Large intestine (tissue), 12 donors: ENCODE measurements at places on chromosomes 3 and 15.

- H3K27ac ChIP-seq: no peak overlapping the region
- no peaks in the 10 kb centered on the region for H3K4me1 ChIP-seq
- peaks cover 6% of the 10 kb centered on the region for H3K36me3 ChIP-seq
- no peaks in the 10 kb centered on the region for H3K27me3 ChIP-seq
- DNase-seq: no peak
These were observed 50.8 kb downstream of the CRYBG3 start for GRCh38 chr3:97872525-97873042.

DNA sequence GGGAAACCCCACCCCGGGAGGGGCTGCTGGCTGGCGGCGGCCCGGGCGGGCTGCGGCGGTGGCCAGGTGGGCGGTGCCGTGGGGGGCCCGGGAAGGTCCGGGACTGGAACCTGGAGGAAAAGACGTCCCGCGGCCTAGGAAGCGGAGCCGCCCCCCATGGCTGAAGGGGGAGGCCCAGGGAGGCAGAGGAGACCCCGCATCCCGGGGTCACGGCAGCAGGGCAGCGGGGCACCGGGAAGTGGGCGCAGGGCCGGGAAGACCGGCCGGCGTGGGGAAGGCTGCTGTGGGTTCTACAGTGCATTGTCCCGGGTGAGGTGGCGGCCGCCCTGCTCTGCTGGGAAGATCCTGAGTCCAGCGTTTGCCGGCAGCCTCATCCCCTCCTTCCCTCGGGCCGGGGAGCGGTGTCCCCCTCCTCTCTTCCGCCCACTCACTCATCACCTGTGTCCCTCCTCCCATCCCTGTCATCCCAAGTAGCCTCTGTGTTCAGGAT, 525 bp upstream of the FSTL1 start:
- no peak for DNase-seq
- peaks cover 53% of the 10 kb centered on the region for H3K27me3 ChIP-seq
- H3K27ac ChIP-seq: peak overlapping the region; percentile 38
- H3K36me3 ChIP-seq: no peaks in the 10 kb centered on the region

DNA sequence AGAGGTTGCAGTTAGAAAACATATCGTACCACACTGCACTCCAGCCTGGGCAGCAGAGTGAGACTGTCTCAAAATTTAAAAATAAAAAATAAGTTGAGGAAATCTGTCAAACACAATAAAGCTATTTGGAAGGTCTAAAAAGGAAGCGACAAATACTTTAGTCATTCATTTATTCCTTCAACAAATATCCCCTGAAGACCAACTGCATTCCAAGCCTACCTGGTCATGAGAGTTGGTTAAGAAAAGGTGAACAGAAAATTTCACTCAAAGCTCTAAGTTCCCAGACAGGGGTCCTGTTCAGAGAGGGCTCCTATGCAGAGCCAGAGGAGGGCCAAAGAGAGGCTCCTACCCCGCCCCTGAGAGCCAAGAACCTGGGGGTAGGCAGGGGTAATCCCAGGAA, 15.4 kb upstream of the PRKAR2A start:
- no peak overlapping the region for H3K4me3 ChIP-seq
- DNase-seq: no peak
- H3K4me1 ChIP-seq: no peaks in the 10 kb centered on the region
- peaks cover 21% of the 10 kb centered on the region for H3K36me3 ChIP-seq

DNA sequence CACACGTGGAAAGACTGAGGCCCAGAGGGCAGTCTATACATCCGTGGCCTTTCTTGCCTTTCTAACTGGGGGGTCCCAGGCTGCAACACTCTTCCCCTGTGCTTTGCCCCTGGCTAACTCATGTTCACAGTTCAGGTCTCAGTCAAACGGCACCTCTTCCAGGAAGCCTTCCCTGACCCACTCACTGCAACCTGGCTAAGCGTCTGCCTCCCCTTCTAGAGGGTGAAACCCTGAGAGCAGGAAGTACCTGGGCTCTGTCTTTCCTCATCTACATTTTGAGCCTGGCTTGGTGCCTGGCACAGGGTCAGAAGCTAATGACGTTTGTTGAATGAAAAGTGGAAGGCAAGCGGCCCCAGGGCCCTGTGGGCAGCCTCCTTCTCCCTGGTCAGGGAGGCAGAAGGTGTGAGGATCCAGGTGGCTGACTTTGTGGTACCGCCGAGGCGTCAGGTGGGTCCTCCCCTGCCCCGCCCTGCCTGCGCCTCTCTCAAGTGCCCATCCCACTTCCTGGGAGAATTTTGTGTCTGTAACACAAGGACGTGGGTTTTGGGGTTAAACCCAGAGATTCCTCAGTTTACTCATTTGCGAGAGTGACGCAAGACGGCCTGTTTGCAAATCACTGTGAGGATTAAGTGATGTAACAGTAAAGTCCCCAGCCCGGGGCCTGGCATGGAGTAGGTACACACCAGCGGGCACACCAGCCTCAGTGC, 32.1 kb downstream of the DNASE1L3 start:
- no peak for DNase-seq
- no peaks in the 10 kb centered on the region for H3K27me3 ChIP-seq
- H3K4me3 ChIP-seq: no peak overlapping the region
- H3K36me3 ChIP-seq: no peaks in the 10 kb centered on the region
- peaks cover 44% of the 10 kb centered on the region for H3K4me1 ChIP-seq

DNA sequence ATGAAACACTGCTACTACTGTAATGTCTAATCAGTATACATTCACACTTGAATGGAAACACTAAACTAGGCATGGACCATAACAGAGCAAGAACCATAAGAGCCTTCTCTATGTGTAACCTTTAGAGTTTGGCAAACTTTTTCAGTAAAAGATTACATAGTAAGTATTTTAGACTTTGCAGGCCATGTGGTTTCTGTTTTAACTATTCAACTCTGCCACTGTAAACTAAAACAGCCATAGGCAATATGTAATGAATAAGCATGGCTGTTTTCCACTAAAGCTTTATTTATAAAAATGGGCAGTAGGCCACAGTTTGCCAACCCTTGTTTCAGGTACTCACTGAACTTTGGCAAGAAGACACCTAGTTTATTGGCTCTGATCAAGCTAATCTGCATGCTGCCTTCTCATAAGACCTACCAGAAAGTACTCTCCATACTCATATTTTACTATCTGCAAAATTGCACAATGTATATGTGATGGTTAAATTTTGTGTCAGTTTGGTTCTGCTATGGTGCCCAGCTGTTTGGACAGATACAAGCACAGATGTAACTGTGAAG, 46.0 kb downstream of the UACA start:
- H3K4me3 ChIP-seq: no peak overlapping the region
- peak; percentile 33 for DNase-seq
- no peak overlapping the region for H3K27ac ChIP-seq
- no peaks in the 10 kb centered on the region for H3K27me3 ChIP-seq
- peaks cover 25% of the 10 kb centered on the region for H3K4me1 ChIP-seq

GRCh38 chr3:18791182-18791581, 357.1 kb upstream of the KCNH8 start:
- no peak for DNase-seq
- H3K4me3 ChIP-seq: no peak overlapping the region
- H3K27me3 ChIP-seq: no peaks in the 10 kb centered on the region
- H3K4me1 ChIP-seq: no peaks in the 10 kb centered on the region

DNA sequence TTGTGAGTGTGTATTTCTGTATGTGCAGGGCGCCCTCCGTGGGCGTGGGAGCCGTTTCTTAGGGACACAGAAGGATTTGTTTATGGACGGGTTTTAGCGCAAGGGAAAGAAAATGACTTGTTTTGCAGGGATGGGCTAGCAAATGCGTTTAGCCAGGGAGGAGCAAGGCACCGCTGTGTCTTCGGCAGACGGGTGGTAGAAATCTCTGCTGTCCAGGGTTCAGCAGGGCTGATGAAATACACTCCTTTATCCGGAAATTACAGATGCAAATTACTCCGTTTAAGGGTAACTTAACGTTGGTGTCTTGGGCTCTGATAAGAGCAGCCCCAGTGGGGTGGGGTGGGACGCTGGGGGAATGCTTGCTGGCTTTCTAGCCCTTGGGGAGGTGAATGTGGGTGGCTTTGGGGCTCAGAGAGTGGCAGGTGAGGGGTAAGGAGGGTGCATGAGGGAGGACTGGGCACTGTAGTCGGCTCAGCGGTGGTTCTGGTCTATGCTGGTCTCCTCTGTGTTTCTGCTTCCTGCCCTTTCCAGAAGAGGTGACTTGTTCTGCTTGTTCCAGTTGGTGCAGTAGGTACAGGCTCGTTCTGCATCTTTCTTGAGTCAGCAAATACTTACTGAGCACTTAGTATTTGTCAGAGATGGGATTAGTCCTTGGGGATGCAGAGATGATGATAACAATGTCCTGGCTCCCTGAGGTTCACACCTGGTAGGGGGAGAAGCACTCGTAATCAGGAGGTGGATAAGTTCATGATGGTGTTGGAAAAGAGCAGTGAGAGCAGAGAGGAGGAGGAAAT, 954 bp downstream of the SV2B start:
- peak overlapping the region; percentile 30 for H3K4me3 ChIP-seq
- no peaks in the 10 kb centered on the region for H3K4me1 ChIP-seq
- H3K27me3 ChIP-seq: peaks cover 69% of the 10 kb centered on the region
- DNase-seq: no peak
- H3K27ac ChIP-seq: no peak overlapping the region
- H3K36me3 ChIP-seq: no peaks in the 10 kb centered on the region

GRCh38 chr3:67804578-67804977, 150.2 kb upstream of the SUCLG2 start:
- DNase-seq: no peak
- H3K27ac ChIP-seq: no peak overlapping the region
- no peaks in the 10 kb centered on the region for H3K27me3 ChIP-seq
- no peak overlapping the region for H3K4me3 ChIP-seq

DNA sequence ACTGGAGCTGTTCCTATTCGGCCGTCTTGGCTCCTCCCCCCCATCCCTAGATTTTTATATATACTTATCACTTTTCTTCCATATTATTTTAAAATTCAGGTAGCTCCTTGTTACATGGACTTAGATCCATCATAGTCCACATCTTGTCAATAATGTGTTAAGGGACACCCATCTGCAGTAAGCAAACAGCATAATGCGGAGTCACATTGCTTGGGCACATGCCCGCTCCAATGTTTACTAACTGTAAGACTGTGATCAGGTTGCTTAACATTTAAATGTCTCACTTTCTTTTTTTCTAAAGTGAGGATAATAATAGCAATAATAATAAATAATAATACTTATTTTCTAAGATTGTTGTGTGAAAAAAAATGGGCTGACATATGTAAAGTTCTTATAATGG, 303.2 kb upstream of the SOX14 start:
- no peak for DNase-seq
- H3K4me1 ChIP-seq: no peaks in the 10 kb centered on the region
- no peaks in the 10 kb centered on the region for H3K36me3 ChIP-seq
- no peak overlapping the region for H3K4me3 ChIP-seq
- no peaks in the 10 kb centered on the region for H3K27me3 ChIP-seq

- no peak overlapping the region for H3K27ac ChIP-seq
- H3K4me1 ChIP-seq: no peaks in the 10 kb centered on the region
- no peak overlapping the region for H3K4me3 ChIP-seq
- no peaks in the 10 kb centered on the region for H3K27me3 ChIP-seq
These were observed 166.1 kb downstream of the ZNF621 start for GRCh38 chr3:40690749-40691451.

- peaks cover 31% of the 10 kb centered on the region for H3K27me3 ChIP-seq
- no peak overlapping the region for H3K27ac ChIP-seq
- no peak overlapping the region for H3K4me3 ChIP-seq
- H3K4me1 ChIP-seq: peaks cover 5% of the 10 kb centered on the region
These were observed 4.9 kb downstream of the CADPS start for GRCh38 chr3:62870321-62870720.

DNA sequence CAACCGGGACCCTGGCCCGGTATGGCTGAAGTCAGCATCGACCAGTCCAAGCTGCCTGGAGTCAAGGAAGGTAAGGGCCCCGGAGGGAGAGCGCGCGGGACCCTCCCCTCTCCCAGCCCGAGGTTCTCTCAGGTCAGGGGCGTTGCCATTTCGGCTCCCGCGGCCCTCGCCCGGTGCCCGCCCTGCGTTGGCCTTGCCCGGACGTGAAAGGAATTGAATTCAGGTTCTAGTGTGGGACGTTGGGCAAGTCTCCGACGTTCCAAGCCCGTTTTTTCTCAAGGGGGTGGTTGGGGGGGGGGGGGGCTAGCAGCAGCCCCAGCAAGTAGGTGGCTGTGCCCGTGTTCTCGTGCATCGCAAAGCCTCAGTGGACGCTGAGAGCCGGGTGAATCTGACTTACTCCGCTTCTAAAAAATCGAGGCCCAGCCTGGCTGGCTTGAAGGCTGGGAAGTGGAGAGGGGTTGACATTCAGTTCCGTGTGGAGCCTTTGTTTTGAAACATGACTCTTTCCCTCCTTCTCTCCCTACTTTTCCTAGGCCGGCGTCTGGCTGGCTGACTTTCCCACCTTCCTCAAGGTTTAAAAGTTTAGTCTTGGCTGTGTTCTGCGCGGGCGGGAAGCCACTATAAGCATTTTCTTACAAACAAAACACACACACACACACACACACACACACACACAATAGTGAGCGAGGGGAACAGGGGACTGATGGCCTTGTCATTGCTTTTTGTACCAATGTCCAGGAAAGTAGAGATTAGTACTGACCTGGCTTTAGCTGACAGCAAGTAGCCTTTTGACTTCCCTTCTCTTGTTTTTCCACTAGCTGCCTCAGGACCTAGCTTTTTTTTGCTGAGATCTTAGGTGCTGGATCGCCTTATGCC, at the start of gene UTS2B:
Gene UTS2B (minus strand): TSS at position 873 of the 876 bp plus-strand sequence. CDS start 48,337 bp downstream, outside the sequence.
- peak within 1 kb of the TSS; percentile 87 for H3K27ac ChIP-seq
- no peaks in the 10 kb centered on the region for H3K36me3 ChIP-seq
- peak; percentile 81 for DNase-seq
- peaks cover 5% of the 10 kb centered on the region for H3K4me1 ChIP-seq
- H3K4me3 ChIP-seq: peak within 1 kb of the TSS; percentile 95

- H3K27me3 ChIP-seq: no peaks in the 10 kb centered on the region
- no peak for DNase-seq
- no peak overlapping the region for H3K27ac ChIP-seq
- no peak overlapping the region for H3K4me3 ChIP-seq
- H3K4me1 ChIP-seq: no peaks in the 10 kb centered on the region
These were observed 157.8 kb downstream of the IL1RAP start for GRCh38 chr3:190671658-190672057.
